Fibroblast of skin of back (primary cell): ENCODE measurements at places on chromosomes 2 and 18.
A peak's percentile ranks its signal among the peaks of the same experiment; 100 is the strongest.

GRCh38 chr2:64936809-64937208 lies 52.4 kb upstream of the SLC1A4 start:
- DNase-seq, result no peak

GRCh38 chr18:44742718-44743311 lies 62.1 kb downstream of the SETBP1 start:
- DNase-seq, result peak; percentile 28

GRCh38 chr2:170371231-170371998 lies 193.5 kb downstream of the MYO3B start:
- no peak for DNase-seq

GRCh38 chr2:58638256-58638805 lies 397.2 kb upstream of the FANCL start:
- DNase-seq, result peak; percentile 55

DNA sequence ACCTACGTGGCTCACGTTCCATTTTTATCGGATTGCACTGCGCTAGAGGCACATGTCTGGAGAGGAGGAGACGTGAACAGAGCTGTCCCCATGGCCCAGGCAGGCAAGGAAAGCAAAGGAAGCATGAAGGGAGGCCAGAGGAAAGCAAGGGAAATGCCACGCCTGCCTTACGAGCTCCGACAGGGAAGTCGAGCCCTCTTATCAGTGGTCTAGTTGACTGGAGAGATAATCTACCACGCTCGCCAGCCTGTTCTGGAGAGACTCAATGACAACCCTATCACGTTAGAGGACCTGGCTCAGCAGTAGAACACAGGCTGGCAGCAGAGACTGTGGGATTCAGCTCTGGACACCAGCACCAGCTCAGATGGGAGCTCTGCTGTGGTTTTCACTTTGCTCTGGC lies 202.6 kb upstream of the ID2 start:
- no peak for DNase-seq

DNA sequence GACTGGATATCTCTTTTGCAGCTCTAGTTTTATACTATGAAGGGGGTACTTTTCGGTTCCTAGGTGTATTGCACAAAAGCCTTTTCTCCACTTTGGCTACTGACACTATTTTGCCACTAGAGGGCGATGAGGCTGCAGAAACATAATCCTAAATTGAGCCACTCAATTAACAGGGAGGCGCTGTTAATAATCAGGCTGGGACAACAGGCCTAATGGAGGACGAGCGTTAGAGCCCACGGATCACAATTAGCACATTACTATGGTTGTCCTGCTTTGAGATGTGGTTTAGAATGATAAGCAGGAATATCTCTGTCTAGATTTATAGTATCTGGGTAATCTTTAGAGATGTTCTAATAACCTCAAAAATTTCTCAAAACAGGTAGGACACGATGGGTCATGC lies 62.2 kb upstream of the PMAIP1 start:
- DNase-seq, result peak; percentile 62

DNA sequence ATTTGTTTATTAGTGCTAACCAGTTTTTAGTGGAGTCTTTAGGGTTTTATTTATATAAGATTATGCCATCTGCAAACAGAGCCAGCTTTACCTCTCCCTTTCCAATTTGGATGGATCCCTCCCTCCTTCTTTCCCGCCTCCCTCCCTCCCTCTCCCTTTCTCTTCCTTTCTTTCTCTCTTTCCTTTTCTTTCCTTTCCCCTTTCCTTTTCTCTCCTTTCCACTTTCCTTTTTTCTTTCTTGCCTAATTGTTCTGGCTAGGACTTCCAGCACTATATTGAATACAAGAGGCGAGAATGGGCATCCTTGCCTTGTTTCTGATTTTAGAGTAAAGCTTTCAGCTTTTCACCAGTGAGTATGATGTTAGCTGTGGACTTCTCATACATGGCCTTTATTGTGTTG lies 24.1 kb downstream of the COLEC11 start:
- DNase-seq, result no peak

DNA sequence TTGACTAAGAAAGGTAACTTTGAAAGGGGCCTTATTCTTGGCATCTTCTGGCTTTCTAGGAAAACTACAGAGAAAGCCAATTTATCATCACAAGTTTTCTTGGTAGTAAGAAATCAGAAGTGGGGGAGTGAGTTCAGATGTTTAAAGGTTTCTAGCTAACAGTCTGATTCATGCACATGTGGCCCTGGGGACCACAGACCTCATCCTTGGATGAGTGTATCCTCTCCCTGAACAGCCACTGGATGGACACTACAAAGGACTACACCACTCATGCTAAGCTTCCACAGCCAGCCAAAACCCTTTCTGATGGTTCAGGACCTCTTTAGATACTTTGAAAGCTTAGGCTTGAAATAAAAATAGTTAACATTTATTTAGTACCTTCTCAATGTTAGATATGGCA lies 218.3 kb upstream of the STK17B start:
- DNase-seq, result peak; percentile 46

DNA sequence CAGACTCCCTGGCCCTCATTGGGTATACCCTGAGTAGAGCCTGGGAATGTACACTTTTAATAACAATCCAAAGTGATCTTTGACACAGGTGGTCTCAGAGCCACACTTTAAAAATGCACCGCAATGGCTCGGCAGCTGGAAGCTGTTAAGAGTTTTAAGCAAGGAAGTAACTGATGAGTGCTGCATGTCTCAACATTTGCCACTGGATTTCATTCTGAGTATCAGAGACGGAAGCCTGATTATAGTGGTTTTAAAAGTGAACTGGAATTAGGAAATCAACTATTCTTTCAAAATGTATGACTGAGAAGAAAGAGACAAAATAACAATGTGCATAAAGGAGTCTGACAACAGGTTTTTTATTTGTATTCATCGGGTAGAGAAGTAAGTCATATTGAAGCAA lies 7.5 kb downstream of the MBOAT2 start:
- no peak for DNase-seq

DNA sequence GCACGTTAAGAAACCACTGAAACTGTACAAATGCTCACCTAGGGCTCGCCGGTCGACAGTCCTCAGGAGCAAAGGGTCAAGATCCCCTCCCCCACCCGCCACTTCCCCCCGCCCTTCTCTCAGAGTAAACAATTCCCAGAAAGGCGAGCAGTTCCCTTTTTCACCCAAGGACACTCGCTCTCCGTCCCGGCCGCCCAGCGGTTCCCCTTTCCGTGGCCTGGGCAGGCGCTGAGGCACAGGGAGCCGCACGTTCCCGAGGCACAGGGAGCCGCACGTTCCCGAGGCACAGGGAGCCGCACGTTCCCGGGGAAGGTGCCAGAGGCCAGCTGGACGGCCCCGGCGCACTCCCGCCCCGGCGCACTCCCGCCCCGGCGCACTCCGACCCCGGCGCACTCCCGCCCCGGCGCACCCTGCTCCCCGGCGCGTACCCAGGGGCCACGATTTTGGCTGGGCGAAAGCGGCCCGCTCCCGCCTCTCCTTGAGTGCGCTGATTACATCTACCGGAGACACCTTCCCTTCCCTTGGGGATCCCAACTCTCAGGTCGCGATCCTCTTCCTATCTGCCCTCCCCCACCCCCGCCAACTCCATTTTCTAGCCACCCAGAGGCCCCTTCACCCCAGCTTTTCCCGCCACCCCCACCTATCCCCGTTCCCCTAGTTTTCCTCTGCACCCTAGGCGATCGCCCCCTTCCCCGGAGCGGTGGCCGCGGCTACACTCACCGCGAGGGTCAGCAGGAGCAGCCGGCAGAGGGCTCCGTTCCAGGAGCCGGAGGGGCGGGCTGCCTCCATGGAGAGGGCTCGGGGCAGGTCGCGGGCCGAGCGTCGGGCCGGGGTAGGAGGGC lies 817 bp downstream of the DSC2 start:
- no peak for DNase-seq

GRCh38 chr18:59646228-59646962 lies 50.8 kb downstream of the CCBE1 start:
- no peak for DNase-seq

- no peak for DNase-seq
Observed at GRCh38 chr18:55346961-55347740, 240.8 kb downstream of the TCF4 start.

DNA sequence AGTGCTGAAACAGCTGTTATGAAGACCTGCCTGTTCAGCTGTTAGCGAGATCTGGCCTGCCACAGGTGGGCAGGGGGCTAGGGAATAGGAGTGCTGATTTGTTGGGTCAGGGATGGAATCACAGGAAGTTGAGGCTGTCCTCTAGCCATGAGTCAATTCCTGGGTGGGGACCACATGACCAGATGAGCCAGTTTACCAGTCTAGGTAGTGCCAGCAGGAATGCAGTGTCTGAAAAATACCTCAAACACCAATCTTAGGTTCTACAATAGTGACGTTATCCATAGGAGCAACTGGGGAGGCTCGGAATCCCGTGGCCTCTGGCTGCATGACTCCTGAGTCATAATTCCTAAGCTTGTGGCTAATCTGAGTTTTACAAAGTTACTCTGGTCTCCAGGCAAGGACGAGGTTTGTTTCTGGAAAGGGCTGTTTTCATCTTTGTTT lies 44.9 kb downstream of the DYSF start:
- peak; percentile 95 for DNase-seq

DNA sequence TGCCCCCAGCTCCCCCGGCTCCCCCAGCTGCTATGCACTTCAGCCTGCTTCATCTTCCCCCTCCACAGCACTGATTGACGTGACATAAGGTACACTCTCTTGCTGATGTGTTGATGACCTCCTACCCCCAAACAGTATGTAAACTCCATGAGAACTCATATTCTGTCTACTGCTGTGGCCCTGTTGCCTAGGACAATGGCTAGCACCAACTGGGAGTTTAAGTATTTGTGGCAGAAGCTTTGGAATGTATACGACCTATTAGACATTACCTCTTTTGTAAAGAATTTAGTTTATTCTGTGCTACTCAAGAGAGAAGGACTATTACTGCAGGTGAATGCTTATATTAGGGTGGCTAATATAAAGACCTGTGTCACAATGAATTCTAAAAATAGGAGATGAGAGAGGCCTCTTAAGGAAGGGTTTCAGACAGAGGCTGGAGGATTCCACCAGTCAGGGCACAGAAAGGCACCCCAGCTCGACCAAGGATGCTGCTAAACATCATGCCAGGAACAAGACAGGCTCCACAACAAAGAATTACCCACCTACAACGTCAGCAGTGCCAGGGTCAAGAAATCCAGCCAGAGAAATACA lies 60.6 kb downstream of the CABYR start:
- no peak for DNase-seq

DNA sequence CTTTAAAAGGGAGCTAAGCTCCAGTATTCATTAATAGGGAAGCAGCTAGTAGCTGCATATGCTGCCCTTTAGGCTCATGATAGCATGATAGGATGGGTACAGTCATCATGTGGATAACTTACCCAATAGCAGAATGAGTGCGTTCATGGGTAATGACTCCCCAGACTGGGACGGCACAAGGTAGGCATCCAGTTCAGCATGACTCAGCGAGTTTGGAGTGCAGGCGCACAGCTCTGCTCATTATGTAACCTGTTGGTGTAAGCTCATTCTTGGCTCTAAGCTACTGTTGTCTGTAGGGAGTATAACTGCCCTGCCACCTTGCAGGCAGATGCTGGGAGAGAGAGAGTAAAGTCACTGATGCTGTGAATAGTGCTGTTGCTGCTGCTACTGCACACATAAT lies 209.2 kb upstream of the SYT4 start:
- no peak for DNase-seq

- peak; percentile 60 for DNase-seq
Observed at GRCh38 chr2:186422226-186422625, 63.8 kb upstream of the ZC3H15 start.

GRCh38 chr2:186503827-186504606 lies 18.0 kb downstream of the ZC3H15 start:
- DNase-seq, result peak; percentile 47

DNA sequence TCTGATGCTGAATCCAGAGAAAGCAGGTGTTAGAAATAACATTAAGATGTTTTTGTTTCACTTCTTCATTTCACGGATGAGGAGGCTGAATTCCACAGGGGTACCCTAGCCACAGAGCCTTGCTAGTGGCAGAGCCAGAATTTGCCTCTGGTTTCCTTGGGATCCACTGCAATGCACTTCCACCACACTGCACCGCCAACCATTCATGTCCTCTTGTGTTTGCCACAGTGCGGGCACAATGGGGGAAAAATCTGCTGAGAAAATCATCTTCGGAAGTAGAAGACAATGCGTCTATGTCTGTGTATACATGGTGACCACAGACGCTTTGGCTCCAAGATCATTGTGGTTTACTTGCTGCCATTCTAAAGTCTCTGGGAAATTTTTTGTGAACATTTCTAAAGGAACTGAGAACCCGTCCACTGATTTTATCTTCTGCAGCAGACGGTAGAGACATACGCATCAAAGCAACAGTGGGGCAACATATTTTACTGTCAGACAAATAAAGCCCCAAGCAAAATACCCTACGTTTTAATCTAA lies 14.9 kb downstream of the ICOS start:
- DNase-seq, result no peak

DNA sequence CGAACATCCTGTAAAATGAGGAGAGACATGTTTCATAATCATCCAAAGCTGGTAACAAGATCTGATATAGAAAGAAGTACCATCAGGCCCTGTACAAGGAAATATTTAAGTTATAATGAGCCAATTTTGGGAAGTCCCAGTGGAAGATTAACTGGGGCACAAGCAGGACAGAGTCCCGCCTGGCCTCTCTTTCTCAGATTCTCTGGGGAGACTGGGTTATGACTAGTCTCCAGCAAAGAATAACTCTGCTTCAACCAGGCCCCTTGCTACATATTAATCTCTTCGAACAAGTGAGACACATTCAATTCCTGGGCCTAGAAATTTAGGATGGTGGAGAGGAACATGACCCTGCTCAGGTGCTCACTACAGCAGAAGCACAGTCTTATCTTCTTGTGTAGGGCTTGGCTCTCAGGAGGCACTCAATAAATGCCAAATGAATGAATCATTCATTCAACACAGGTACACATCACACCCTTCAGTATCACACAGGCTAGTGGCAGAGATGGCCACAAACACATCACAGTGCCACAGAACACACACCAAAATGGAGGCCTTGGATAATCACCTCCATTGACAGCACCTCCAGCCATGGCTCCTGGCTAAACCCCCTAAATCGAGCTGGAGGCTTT lies 46.4 kb upstream of the RNF152 start:
- DNase-seq, result no peak

DNA sequence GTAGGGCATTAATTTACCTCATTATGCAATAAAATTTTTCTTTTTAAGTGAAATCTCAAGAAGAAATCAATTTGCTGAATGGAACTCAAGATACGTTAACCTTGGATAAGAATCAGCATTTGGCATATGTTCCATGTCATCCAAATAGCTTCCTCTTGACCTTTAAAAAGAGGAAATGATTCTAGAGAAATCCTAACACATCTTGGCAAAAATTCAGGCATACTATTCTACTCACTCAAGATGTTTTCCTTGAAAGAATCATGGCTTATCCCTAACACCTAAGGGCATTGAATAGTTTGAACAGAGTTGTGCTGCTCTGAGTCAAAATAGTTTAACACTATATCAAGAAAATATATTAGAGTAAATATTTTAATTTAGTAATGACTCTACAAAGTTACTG lies 678.0 kb downstream of the EPHA4 start:
- DNase-seq, result no peak
